RCC 7860 (cell line): ENCODE measurements at places on chromosomes 11 and 22.

- no peak for DNase-seq
These were observed 1.9 kb upstream of the TSKU start for GRCh38 chr11:76781046-76781801.

GRCh38 chr22:39620924-39621690, 50.6 kb downstream of the CACNA1I start:
- no peak for DNase-seq

- no peak for DNase-seq
These were observed 34.3 kb upstream of the GAL start for GRCh38 chr11:68649851-68650555.

DNA sequence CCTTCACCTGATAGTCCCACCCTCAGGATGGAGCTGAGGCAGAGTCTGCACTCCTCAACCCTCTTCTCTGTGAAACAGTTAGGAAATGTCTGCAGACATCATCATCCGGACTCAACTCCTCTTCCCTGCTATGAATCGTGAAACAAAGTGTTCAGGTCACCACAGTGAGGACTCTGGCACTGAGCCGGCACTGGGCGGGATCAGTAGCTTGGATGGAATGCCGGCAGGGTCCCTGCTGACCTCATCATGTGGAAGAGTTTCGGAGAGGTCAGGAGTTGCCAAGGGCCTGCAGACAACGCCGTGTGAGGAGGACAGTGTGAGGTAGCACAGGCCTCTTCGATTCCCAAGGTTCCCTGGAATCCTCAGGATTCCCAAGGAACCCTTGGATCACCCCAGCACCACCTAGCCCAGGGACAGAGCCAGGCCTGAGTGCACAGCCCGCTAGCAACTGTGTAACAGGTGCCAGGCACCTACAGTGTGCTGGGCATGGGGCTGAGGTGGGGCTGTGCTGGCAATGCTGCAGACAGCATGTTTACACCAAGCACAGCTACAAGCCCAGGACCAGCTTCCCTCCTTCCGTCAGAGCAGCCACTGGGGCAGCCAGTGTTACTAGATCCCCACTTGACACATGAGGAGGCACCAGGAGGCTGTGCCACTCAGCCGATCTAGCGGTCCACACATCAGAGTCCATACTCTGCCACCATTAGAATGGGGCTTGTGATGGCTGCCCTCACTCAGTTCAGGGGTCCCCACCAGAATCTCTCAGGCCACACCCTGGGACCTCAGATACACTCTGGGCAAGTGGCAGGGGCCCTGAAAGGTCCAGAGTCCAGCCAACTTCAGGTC, 693 bp upstream of the LINC01488 start:
- DNase-seq, result no peak

GRCh38 chr22:17373855-17374254, 4.6 kb downstream of the CECR2 start:
- no peak for DNase-seq

- no peak for DNase-seq
These were observed 55.7 kb downstream of the THAP12 start for GRCh38 chr11:76325185-76325584.

GRCh38 chr11:40170078-40170477, 1289.4 kb downstream of the LRRC4C start:
- peak; percentile 43 for DNase-seq

- no peak for DNase-seq
These were observed 200.3 kb downstream of the MYO18B start for GRCh38 chr22:25942115-25942855.

- peak; percentile 3 for DNase-seq
These were observed 37.5 kb downstream of the KIRREL3 start for GRCh38 chr11:126963115-126963514.

DNA sequence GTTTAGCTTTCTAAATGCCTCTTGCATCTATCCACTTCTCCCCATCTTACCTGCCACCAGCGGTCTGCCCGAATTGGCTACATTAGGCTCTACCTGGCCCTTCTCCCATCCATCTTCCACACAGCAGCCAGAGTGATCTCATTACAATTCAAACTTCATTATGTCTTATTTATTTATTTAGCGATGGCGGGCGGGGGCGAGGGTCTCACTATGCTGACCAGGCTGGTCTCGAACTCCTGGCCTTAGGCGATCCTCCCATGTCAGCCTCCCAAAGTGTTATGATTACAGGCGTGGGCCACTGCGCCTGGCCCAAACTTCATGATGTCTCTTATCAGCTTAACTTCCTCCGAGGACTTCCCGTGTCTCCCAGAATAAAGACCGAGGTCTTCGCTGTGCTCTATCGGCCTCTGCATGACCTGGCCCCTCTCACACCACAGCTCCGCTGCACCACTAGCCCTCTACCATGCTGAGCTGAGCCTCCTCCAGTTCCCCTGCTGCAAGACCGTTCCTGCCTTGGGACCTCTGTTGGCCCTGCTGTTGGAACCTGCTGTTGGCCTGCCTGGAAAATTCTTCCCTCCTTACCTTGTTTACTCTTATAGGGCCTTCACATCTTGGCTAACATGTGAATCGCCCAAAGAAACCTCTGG, 870 bp upstream of the CTTN start:
- DNase-seq, result no peak

DNA sequence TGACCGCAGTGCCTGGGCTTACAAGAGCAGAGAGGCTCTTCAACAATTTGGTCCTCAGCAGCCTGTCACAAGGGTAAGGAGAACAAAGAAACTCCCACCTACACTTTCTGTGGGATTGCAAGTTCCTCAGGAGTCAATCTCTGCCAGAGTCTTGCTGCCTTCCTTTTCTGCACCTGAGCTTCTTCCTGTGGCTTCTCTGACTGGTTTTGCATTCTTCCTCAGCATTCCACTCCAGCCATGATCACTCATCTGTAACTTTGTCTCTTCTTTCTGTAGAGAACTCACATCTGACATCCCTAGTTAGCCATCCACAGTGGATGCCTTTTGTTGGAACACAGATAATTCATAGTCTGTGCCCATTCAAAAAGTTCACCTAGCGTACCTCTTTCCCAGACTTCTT, 14.2 kb upstream of the OR6A2 start:
- DNase-seq, result peak; percentile 38

- no peak for DNase-seq
These were observed 3.9 kb downstream of the GALR3 start for GRCh38 chr22:37827056-37827455.

DNA sequence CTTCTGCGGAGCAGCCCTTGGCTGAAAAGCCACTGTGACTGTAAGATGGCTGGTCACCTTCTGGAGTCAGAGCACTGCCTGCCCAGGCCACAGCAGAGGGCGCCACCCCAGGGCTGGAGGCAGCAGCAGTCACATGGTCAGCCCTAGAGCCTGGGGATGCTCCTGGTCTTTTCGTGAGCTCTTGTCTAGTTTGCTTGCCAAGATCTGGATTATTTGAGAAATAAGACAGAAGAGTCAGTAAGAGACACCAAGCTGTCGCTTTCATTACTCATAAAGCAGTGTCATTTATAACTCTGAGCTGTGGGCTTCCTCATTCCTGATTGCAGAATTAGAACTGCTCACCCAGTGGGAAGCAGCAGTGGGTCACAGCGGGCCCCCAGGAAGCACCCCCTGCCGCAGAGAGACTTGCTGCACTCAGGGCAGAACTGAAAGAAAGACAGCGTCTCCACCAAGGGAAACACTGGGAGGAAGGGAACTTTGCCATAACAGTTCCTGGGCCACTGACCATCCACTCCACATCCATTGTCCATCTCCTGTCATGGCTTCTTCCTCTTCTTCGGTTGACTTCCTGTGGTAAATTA, 56.7 kb downstream of the PPP6R2 start:
- DNase-seq, result no peak

DNA sequence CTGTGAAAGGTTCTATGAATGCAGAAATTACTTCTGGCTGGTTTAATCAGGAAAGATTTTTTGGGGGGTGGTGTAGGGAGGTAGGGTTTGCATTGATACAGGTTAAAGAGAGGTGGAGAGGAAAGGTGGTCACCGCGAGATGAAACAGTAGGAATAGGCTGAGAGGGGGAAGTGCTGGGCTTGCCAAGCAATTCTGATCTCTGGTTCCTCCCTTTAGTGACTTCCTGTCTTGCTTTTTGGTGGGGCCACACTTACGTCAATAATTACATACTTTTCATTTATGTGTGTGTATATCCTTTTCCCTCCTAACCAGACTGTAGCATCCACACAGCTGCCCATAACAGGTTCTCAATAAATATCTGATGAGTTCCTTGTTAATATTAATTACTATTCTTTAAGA, 120.0 kb downstream of the CTNND1 start:
- DNase-seq, result no peak

DNA sequence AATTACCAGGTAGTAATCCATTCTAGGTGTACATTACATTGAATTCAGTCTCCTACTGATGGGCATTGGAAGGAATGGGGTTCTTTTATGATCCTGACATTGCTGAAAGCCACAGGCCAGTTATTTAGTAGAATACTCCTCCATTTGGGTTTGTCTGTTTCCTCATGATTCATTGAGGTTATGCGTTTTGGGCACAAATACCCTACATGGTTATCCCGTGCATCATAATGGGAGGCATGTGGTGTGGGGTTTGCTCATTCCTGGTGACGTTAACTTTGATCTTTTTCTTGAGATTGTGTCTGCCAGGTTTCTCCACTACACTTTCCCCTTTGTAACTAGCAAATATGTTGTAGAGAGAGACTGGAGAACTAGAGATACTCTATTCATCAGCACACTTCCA, 5.5 kb downstream of the FOLR3 start:
- DNase-seq, result peak; percentile 91

DNA sequence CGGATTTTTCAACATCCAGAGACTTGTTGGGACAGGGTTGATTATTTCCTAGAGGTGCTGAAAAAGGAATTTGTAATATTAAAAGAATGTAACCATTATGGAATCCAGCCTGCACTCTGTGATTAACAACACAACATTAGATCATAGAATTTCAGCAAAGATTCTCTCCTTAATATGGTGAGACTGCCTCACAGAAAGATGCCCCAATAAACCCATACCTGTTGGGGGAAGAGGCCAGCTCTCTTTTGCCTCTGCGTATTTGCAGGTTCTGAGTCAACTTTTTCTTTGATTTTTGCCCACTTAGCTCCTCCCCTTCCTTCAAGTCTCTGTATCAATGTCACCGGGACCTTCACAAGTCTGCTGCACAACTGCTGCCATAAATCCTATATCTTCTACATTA, 12.4 kb upstream of the MTMR3 start:
- peak; percentile 41 for DNase-seq

GRCh38 chr11:9565822-9566560, 7.5 kb upstream of the WEE1 start:
- DNase-seq, result peak; percentile 100

DNA sequence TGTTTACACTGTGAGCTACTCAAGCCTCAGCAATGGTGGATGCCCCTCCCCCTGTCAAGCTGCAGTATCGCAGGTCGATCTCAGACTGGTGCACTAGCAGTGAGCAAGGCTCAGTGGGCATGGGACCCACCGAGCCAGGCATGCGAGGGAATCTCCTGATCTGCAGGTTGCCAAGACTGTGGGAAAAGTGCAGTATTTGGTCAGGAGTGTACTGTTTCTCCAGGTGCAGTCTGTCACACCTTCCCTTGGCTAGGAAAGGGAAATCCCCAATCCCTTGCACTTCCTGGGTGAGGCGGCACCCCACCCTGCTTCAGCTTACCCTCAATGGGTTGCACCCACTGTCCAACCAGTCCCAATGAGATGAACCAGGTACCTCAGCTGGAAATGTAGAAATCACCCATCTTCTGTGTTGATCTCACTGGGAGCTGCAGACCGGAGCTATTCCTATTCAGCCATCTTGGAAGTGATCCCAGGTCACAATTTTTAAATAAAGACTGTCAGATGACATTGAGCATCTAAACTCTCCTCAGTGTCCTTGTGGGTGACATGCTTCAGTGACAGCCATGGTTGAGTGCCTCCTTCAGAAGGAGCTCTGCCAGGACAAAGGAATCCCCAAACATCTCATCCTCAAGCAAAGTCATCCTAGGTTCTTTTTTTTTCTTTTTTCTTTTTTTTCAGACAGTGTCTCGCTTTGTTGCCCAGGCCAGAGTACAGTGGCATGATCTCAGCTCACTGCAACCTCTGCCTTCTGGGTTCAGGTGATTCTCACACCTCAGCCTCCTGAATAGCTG, 10.8 kb downstream of the SLC22A24 start:
- DNase-seq, result no peak

DNA sequence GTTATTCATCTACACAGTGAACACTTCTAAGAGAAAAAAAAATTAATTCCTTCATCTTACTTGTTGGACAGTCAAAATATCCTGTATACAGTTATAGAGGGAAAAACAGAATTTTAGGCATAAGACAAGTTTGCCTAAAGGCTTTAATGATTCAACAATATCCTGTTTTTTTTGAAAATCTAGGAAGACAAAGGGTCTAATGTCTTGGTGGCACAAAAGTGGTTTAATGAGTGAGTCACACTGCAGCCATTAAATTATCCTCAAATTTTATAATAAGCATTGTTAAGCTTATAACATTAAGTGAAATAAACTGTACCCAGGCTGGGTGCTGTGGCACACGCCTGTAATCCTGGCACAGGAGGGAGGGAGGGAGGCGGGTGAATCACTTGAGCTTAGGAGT, 72.9 kb downstream of the GAB2 start:
- DNase-seq, result no peak

- DNase-seq, result no peak
These were observed 30.9 kb downstream of the KCNQ1OT1 start for GRCh38 chr11:2668876-2669275.

GRCh38 chr11:14357881-14358728, 878 bp downstream of the RRAS2 start:
- DNase-seq, result peak; percentile 50

- no peak for DNase-seq
These were observed 21.6 kb downstream of the NNMT start for GRCh38 chr11:114317787-114318137.

DNA sequence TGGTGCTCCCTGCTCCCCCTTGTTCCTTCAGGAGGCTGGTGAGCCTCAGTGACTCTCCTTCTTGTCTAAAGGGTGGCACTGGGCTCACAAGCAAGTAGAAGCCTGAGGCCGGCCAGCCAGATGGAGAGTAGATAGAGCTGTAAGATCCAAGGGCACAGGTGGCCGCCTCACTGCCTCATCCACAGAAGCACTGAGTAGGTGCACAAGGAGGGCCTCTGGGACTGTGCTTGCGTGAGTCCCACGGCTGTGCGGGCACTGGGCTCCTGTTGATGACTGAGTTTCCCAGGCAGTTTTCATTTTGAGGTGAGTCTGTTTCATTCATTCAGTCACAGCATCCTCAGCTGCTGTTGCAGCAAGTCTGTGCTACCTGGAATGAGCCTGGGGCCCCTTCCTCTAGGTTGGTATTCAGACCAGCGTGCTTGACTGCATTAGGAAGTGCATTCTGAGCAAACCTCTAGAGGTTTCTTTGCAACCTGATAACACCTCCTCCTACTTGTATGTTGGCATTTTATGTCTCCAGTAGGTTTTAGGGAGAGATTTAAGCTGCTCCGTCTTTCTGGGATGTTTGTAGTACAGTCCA, 184.0 kb downstream of the TBC1D22A start:
- no peak for DNase-seq

DNA sequence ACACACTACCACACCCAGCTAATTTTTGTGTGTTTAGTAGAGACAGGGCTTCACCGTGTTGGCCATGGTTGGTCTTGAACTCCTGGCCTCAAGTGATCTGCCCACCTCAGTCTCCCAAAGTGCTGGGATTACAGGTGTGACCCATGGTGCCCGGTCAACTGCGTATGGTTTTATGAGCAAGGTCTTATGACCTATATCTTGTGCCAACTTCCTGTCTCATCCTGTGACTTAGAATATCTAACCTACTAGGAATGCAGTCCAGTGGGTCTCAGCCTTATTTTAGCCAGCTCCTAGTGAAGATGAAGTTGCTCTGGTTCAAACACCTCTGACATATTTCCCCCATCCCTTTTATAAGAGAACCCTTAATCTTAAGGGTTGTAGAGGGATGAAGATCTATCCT, 66.1 kb upstream of the OR5AN1 start:
- DNase-seq, result no peak
